ENCODE measurements at places on chromosomes 16 and 17.

GRCh38 chr17:80104321-80104955 is 3.1 kb downstream of the GAA start:
- peak; percentile 14 for DNase-seq

DNA sequence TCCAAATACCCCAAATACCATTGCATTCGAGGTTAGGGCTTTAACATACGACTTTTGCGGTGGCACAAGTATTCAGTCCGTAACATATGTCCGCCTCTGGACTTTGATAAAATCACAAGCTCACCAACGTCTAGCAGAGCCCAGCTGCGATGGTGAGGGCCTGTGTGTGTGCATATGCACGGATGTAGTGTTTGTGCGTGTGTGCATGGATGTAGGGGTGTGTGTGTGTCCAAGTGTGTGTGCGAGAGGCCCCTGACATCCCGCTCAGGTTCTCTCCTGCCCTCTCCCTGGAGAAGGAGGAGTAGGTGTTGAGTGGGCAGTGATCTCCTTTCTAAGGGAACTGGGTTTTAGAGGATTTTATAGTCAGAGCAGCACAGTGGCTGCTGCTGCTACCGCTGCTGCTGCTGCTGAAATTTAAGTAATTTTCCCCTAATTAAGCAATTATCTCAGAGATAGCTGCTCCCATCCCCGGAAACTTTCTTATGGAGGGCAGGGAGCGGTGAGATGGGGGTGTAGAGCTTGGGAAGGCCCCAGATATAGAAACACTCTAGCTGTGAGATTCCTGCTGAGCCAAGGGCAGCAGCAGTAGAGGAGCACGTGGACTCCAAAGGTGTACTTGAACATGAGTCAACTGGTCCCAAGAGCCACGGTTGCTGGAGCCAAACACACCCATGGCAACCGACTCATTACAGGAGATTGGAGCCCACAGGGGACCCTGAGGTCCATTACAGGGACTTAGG is 121.7 kb upstream of the SDK2 start:
- DNase-seq: no peak

DNA sequence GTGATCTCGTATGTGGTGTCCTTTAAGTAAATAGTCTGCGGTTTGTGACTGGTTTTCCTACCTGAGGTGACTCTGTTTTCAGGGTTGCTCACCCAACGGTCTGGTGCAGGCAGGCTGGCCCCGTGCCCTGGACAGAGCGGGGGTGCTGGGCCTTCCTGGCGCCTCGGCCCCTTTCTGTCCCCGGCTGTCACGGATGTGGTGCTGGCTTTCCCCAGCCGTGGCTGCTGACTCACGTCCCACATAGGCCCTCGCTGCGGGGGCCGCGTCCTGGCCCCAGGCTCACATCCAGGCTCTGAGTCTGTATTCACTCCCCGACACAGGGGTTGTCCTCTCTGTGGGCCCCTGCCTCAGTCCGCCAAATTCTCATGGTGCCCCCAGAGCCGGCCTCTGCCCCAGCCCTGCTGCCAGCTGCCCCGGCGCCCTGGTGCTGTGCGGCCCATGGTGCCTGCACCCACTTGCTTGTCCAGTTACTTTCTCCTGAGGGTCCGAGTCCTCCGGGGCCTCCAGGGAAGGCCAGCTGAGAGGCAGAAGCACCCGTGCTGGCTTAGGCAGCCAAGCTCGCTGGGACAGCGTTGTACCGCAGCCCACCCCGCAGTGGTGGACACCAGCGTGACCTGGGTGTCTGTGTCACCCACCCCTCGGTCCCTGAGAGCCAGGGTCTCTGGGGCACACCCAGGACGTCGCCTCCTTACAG is 5.9 kb downstream of the CHMP6 start:
- DNase-seq: no peak

DNA sequence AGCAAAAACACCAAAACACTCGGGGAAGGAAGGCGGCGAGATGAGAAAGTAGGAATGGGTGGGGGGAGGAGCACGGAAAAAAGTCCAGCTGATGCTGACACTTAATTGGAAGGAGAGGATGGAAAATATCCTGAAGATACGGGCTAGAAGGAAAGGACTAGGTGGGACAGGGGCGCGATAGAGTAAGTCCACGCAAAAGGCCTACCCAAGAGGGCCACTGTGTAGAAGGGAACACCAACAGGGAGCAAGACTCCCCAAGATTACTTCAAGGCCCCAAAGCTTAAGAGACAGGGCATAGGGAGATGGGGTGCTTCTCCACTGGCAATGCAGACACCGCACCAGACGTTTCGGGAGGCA is 736 bp downstream of the APPBP2 start:
- DNase-seq: peak; percentile 31

GRCh38 chr17:57186226-57187019 is 69.9 kb upstream of the MSI2 start:
- DNase-seq: no peak

DNA sequence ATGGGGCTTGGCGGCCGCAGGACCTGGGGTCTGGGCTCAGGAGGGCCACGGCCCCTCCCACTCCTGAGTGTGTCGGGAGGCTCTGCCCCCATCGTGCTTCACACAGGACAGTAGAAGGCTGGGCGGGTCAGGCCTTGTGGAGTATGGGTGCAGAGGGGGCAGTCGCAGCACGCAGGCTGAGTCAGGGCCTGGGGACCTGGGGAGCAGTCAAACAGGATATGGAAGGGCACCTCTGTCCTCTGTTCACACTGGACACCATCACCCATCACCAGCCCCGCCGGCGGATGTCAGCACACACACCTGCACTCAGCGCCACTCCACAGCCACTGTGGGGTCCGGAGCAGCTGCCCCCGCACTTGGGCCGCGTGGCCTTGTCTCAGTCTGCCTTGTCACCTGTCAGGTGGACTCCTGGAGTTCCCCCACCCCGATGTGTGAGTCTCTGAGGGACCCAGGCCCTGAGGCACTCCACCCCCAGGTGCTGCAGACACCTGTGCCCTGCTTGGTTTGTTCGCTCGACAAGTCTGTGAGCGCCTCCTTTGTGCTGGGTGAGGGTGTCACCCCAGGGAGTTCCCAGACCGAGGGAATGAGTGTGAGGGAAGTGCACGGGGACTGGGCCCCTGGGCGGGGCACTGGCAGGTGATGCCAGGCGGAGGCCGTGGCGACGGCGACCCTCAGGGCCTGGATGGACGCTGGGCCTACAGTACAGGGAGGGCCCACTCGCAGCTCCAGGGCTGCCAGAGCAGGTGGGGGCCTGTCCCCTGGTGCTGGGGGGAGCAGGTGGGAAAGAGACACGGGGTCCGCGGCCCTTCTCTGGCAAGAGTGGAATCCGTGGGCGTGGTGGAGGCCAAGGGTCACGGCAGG is 31.7 kb downstream of the ZFPM1 start:
- no peak for DNase-seq

- no peak for DNase-seq
Measured at GRCh38 chr17:40621578-40621977, 26.0 kb downstream of the SMARCE1 start.

DNA sequence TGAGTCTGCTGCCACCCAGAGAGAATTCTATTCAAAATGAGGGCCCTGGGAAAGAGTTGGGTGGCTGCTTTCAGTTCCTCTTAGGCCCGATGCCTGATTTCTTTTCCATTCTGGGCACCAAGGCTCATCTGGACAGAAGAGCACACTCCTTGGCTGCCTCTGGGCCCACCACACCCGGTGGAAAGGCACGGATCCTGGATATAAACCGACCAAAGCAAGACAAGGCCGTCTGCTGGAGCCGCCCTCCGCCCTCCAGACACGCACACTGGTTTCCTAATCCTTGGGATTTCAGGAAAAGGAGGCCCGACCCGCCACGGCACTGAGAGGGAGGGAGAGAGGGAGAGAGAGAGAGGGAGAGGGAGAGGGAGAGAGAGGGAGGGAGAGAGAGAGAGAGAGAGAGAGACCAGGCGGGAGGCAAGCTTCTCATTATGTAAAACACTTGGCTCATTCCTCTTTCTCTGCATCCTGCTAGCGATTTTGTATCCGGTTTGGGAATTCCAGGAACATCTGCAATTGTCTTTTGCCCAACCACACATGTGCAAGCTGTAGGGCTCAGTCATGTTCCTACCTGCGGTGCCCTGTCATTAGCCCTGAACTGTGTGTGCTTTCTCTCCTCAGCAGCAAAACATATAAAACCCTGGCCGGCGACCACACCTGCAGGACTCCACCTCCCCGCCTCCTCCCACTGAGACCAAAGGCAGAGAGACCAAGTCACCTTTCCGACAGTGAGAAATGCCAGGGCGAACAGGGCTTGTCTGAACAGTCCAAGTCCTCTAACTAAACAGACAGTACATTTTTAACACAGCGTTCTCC is 347.2 kb downstream of the SOX9 start:
- DNase-seq: peak; percentile 98

DNA sequence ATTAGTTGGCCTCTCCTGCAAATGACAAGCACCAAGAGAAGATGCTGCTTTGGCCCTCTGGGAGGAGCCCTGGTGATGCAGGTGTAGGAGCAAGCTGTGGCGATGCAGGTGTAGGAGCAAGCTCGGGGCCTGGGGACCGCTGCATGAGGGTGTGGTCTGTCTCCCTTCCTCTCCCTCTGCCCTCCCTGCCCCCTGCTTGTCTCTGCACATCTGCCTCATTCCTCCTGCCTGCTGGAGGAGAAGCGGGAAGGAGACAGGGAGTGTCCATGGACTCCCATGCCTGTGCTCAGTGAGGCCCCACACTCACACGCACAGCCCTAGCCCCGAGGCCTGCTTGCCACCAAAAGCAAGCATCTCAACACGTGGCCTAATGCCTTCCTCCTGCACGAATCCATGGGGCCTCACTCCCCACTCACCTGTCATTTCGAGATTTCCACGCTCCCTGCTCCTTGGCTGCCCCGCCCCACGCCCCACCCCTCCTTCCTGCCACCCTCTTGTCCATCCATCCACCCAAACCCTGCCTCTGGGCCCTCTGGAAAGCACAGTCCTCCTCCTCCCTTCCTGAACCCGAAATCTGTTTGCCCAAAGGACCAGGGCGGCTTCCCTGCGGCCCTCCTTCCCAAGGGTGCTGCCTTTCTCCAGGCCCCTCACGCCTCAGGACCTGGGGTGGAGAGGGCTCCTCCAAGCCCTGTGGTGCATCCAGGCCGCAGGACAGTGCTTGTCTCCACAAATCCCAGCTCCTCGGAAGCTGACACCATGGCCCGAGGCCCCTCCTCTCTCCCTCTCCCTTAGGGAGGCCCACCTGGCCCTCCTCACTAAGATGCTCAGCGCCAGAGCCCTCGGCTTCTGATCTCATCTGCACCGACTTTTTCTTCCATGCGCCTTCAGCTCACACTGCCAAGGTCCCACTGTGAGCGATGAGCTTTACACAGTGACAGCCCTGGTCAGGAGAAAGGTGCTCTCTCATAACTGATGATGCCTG is 11.8 kb upstream of the ALDH3A1 start:
- DNase-seq: no peak

DNA sequence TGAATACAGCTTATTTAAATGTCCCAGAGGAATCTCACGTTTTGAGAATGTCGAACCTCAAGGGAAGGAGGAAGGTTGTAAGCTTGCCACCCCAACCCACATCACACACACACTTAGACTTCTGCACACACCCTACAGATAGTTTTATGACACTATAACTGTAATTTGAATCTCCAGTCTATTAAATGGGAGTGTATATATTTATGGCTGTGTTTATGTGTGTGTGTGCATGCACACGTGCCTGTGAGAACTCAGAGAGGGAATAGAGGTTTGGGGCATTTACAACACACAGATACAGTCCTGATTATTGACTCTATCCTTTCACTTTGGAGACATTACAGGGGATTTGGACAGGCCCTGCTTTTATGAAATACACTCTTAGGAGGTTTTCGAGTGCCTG is 171.5 kb upstream of the MAF start:
- no peak for DNase-seq

DNA sequence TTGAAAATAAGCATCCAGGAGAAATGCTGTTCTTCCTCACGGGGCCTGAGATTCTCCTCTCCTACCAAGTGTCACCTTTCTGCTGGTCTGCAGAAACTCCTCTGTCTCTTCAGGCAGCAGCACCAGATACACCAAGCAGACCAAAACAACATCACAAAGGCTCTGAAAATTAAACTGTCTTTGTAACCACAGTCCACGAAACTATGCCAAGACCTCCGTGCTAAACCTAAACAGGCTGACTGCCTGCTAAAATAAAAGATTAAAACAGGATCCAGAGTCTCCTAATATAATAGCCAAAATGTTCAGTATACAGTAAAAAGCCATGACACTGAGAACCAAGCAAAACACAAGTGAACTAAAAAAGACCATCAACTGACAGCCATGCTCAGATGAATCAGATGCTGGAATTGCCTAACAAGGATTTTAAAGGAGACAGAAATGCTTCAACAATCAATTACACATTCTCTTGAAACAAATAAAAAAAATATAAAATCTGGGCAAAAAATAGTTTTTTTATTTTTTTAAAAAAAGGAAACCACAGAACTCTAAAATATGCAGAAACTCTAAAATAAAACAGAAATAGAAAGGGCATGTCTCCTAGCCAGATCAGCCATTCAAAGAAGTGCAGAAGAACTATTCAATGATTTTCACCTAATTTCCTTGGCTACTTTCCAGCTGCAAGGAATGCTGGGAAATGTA is 50.3 kb upstream of the TOX3 start:
- no peak for DNase-seq

GRCh38 chr16:48421741-48422140 is 36.5 kb upstream of the SIAH1 start:
- no peak for DNase-seq

DNA sequence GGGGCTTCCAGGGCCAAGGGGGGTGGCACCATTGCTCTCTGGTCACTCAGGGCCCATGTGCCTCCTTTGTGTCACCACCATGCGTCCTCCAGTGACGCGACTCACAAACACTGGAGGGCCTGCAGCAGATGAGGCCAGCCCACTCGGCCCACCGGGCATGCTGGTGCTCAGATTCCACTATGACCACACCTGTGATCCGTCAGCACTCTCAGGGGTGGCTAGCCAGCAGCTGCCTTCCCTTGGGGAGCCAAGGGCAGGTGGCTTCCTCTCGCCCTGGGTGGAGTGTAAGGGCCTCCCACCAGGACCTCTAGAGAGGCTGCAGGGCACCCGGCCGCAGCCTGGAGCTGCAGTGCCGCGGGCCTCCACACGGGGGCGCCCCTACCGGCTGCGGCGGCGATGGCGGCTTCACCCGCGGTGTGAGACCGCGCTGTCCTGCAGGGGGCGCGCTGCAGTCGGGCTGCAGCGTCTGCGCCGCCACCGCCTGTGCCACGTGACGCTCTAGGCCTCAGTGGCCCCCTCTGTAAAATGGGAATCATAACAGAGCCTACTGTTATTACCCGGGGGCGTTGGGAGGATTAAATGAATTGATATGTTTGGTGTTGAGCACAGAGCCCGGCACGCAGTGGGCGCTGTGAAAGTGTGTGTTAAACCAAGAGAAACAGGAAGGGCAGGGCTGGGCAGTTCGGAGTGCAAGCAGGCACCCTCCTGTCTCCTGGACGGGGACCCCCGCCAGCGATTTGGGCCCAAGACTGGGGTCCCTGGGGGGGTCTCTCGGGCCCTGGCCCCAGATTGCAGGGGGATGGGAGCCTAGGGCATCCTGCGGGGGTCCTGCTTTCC is 192.4 kb upstream of the GSE1 start:
- DNase-seq: peak; percentile 20

GRCh38 chr16:87491522-87492290 is 1.1 kb downstream of the ZCCHC14 start:
- peak; percentile 43 for DNase-seq

- DNase-seq: no peak
Measured at GRCh38 chr16:30895627-30896260, 670 bp upstream of the CTF1 start.

- no peak for DNase-seq
Measured at GRCh38 chr16:17375461-17376304, 95.1 kb downstream of the XYLT1 start.
